Urinary bladder (tissue), 4 donors: ENCODE measurements at places on chromosomes 3 and 15. TPM values are rescaled to one million over a fixed set of nuclear protein-coding genes. Genes with fewer than 3 reads are reported as not detected.

The MCF2L2 gene
- total RNA-seq = 3.6 TPM

The GLDN gene
- 1.9 TPM for total RNA-seq

The GABRB3 gene
- total RNA-seq = 2.3 TPM

The DPPA4 gene
- 0.16 TPM for total RNA-seq

The MUSTN1 gene
- 2.9 TPM for total RNA-seq

The TGM5 gene
- total RNA-seq = 0.26 TPM

DNA sequence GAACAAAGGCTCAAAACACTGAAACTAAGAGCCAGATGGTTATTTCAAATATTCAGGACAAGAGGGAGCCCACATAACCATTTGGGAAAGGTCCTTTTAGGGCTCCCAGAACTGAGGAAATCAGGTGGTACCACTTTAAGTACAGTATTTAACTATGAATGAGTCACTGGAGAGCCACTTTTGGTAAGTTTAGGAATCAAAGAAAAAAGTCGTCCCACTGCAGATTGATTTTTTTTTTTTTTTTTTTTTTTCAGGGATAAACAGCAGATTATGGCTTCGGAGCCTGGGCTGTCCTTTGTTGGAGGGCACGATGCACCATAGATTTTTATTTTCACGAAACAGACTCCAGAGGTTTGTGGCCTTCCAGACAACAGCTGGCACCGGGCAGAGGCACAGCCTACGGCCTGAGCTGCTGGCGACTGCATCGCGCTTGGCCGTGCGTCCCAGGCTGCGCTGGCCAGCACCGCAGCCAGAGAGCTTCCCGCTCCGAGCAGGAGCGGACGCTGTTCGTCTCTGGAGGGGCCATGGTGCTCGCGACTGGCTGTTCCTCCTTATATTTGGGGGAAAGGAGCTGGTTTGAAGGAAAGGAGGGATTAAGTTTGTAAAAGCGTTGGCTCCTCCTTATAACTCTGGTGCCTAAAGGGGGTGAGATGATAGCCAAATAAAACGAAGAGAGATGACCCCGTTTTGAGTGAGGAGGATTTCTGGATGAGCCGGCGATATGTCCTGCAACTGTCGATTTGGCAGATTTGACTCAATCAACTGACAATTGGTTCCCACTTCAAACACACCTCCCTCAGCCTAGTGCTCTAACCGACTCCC lies 152.9 kb upstream of the GOLIM4 start:
- DNase-seq = peak; percentile 25

DNA sequence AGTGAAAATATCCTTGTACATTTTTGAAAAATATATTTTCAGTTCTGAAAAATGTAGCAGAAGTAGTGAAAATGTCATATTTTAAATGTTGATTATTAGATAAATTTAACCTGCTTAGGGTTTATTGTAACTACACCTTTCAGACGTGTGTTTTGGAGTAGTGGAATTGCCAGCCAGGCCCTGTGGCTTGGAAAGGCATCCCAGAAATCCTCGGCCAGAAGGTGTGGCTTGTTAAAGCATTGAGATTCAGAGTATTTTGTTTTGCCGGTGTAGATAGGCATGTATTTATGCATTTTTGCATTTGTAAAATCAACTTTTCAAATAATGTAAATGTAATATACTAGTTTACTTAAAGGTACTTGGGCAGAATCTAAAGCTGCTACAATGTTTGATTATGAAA lies 7.0 kb downstream of the EBLN2 start:
- no peak for DNase-seq

GRCh38 chr3:129002573-129003569 lies 1.8 kb downstream of the EFCC1 start:
- no peak for DNase-seq

GRCh38 chr15:60477164-60477563 lies 1.8 kb downstream of the ICE2 start:
- no peak for DNase-seq

DNA sequence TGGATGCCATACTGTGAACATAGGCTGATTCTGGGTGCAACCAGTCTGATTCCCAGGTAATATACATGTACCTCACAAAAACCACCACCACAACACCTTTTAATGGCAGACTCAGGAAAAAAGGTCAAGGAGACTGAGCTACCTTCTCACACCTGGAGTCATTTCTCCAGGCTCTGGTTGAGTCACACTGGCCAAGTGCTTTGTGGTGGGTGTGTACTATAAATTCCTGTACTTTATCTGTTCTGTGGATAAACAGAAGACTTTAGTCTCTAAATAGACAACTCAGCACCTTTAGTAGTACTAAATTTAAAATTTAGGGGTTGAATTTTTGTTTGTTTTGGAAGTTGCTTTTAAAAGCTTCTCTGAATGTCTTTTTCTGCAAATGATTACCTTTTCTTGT lies 46.7 kb downstream of the TOP2B start:
- DNase-seq = no peak

DNA sequence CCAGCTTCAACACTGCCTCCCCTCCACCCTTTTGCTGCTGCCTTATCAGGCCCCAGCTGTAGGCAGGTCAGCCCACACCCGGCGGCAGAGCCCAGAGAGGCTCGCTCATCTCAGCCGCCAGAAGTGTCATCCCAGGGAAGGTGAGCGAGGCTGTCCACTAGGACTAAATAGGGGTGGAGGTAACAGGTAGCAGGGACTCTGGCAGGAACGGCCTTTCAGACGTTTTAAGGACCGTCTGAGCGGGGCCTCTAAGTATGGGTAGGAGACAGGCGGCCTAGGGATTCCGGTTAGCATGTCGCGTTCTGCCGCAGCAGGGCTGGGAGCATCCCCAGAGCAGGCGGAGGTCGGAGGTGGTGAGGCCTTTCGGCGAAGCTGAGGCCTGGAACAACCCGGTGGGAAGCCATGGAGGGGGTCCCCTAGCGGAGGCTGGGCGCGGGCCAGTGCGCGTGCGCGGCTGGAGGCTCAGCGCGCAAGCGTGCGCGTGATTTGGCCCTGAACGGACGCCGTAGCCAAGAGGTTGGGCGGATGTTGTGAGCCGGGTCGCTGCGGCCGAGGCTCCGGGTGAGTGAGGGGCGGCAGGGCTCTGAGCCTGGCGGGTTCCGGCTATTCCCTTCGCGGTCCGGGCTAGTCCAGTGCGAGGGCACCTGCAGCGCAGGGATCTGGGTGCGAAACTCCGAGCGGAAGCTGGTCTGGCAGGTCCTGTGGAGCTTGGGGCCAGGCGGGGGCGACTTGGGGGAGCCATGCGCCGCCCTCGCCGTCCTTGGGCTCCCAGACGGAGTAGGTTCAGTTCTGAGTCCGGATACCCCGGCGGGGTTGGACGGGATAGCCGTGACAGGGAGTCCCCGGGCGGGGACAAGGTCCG lies at the start of the genes MST1 and RNF123:
Gene MST1 (minus strand): TSS at position 429 of the 862 bp plus-strand sequence. CDS start 783 bp downstream, outside the sequence.
Gene RNF123 (plus strand): TSS at position 512 of the 862 bp plus-strand sequence. CDS start 1,609 bp downstream, outside the sequence.
- DNase-seq = peak; percentile 72

DNA sequence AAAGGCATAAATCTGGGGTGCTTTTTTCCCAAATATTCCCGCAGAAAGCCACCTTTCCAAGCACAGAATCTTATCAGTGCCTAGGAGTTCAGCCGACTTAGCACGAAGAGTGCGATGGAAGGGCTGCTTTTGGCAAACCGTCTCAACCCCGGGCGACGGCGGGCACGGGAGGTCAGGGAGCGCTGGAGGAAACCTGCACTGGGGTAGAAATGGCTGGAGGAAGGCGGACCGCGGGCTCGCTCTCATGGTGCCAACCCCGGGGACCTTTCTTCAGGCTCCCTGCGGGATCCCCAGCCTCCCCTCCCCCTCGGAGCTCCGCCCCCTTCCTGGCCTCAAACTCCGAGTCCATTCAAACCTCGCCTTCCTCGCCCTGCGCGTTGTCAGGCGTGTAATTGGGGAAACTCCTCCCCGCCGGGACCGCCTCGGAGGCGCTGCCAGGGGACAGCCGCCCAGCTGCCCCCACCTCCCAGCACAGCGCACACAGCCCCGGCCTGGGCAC lies at the start of gene GABRG3:
Gene GABRG3 (plus strand): TSS at position 470 of the 499 bp plus-strand sequence.
- no peak for DNase-seq

DNA sequence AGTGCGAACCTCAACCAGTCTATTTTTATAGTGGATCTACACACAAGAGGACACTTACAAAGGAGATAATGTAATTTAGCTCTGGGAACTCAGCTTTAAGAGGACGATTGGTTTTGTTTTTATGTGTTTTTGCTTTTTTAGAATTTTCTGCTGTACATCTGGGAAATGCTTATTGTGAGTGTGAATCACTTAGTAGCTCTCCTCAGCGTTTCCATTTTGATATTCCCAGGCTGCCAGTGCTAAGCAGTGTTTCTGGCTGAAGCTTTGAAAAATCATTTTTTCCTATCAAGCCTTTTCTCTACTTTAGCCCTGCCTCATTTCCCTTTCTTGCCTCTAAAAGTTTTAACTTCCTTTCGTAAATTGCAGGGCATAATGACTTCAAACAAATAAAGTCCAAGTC lies 117.9 kb downstream of the RBMS3 start:
- DNase-seq = no peak

DNA sequence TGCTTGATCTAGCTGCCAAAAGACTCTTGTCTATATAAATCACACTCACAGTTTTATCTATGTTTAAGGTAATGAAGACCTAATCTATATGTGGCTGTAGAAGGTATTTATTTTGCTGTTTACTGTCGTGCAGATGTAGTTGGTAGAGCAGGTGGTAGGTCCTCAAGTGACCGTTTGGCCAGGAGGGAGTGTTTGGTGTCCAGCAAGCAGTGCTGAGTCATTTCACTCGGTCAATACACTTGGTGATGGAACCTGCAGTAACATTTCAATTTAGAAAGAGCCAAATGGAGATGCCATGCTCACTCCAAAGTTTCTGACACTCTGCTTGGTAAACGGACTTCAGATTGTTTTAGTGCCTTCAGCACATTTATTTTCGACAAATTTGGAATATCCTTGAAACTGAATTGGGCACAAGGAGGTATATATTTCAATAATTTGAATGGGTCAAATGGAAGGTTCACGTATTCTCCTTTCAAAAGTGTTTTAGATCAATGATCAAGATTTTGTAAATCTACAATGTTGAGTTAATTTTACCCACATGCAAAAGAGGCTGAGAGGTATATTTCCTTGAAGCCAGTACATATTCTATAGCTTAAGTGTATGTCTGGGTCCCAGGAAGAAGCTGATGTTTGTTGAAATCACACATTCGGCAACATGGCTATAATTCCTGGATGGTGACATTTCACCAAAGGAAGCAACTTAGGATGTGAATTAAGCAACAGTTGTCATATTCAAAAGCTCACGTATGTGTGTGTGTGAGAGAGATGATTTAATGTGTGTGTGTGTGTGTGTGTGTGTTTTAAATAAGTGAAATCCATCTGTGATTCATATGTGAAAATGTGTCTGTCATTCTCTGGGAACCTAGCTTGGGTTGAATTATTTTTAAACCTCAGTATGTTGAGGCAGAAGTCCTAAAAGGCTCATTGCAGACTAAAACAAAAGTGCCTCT lies 7.7 kb upstream of the CX3CR1 start:
- no peak for DNase-seq

DNA sequence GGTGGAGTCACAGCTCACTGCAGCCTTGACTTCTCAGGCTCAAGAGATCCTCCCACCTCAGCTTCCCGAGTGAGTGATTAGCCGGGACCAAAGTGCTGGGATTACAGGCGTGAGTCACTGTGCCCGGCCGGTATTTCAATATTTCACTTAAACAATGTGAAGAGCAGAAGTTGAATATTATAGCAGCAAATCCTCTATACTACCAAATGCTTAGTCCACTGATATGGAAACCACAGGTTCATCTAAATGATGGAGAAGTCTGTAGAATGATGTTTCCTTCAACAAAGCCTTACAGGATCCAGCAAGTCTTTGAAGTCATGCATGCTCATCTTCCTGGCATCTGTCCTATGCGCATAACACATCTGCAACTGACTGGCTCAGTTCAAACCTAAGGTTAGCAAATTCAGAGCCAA lies 20.3 kb upstream of the UACA start:
- DNase-seq = no peak

DNA sequence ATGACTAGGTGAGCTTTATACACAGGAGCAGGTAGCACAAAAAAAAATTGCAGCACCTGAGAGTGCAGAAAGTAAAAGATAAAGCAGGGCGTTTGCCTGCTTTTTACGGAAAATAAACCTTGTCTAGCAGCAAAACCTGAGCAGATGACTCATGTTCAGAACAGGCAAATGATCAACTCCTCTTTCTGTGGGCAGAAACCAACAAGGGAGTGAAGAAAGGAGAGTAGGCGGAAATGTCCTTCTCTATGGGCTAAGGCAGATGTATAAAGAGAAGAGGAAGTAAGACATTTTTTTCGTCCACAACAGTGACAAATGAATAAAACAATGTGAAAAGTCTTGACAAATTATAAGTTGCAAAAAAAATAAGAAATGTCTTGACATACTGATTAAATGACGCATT lies 24.5 kb upstream of the GMNC start:
- DNase-seq = no peak

- no peak for DNase-seq
Observed at GRCh38 chr3:12766541-12766940, 7.5 kb upstream of the TMEM40 start.
